Vagina (tissue), 2 donors: ENCODE measurements at places on chromosomes 16 and 17.

DNA sequence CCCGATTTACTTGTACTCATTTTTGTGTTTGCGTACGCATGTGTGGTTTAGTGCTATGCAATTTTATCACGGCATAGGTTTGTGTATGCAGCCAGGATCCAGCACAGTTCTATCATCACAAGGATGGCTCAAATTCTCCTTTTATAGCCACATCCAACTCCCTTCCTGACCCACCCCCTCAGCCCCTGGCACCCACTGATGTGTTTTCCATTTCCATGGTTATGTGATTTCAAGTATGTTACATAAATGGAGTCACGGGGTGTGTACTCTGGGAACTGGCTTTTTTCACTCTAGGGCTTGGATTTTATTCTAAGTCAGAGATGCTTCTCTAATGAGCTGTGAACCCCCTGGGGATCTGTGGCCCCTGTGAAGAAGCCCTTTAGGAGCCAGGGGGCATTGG lies 16.8 kb downstream of the IL4R start:
- DNase-seq = no peak

DNA sequence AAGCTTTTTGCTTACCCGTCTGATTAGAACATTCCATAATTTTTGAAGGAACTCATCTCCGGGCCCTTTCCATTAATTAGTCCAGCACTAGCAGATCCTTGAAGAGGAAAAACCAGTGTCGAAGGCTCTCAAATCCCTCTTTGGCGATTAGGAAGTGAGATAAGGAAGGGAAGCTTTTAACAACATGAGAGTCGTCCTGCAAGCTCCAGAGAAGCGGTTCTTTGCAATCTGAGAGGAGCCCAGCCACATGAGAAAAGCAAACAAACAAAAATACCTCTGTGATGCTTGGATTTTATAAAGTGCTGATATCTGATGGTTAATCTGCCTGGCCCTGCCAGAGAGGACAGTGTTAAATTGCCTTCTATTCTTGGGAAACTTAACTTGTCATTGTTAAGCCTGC lies 339.8 kb upstream of the SALL1 start:
- DNase-seq = no peak

- no peak for DNase-seq
These were observed 20.5 kb downstream of the TCF25 start for GRCh38 chr16:89893642-89894548.

DNA sequence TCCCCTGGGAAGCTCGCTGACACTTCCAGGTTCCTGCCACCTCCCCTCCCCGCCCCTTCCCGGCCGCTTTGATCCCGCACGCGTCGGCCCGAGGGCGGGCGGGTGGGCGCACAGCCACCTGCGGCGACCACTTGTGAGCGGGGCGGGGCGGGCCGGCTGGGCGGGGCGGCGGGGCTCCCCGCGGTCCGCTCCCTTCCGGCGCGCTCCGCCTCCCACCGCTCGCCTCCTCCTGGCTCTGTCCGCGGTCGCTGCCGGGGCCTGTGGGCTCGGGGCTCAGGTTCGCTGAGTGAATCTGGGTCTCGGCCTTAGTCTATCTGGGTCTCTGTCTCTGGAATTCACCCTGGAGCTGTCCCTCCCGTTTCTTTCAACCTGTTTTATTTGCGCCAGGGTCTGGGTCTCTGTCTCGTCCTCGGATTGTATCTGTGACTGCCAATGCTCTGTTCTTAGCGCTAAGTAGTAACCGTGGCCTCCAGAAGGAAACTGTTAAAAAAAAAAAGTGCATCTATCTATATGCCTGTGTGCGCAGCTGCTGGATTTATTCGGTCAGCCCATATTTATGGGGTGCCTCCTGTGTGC lies 2.7 kb upstream of the HES7 start:
- DNase-seq = no peak

GRCh38 chr17:46879101-46879500 lies 27.7 kb downstream of the WNT9B start:
- no peak for DNase-seq

GRCh38 chr17:4199818-4200402 lies 56.9 kb downstream of the CYB5D2 start:
- DNase-seq = no peak

- no peak for DNase-seq
These were observed 22.7 kb upstream of the MRPS23 start for GRCh38 chr17:57872536-57872935.

GRCh38 chr17:70028397-70028796 lies 46.6 kb upstream of the KCNJ16 start:
- no peak for DNase-seq

DNA sequence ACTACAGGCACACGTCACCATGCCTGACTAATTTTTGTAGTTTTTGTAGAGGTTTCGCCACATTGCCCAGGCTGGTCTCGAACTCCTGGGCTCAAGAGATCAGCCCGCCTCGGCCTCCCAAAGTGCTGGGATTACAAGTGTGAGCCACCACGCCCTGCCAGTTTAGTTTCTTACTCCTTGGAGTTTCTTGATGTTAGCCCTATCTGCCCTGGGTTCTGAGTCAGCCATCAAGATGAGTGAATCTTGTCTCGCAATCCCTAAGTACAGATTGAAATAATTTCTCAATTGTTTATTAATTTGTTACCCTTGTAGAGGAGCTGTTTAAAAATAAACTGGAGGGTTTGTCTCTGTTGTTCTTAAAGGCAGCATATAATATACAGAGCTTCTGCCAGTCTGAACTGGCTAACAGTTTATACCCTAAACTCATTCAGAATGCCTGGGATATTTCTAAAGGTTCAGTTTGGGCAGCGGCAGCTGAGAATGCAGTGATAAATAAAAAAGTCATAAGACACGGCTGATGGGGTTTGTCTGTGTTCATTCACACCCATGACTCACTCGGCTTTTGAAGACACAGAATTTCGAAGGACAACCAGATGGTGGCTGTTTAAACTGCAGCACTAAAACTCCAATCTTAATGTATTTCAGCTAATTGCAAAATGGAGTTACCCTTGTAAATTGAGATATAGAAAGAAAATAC lies 39.6 kb downstream of the GPRC5B start:
- DNase-seq = no peak

DNA sequence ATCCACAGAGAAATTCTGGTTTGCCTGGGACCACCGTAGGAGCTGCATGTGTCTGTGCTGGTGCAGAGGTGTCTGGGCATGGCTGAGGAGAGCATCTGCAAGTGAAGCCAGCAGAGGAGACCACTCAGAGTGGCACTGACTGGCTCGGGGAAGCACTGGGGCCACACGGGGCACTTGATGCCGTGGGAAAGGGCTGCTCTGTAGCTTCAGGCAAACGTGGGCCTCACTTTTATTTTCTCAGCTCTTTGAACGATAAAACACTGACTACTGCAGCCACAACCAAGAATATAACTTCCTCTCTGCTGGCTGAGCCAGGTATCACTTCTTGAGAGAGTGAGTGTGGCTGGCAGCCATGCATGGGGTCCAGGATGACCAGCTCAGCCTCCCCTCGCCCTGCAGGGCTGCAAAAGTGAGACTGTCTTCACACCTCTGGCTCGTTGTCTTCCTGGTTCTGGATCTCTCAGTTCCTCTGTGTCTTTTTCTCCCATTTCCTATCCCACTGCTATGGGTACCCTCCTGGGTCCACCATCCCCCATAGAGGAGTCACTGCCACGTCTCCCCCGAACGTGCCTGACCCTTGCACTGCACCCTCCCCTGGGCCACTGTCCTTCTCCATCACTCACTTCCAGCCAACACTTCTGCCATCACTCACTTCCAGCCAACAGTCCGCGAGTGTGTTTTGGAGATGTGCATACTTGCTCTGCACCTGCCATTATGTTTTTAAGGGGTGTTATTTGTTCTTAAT lies 201.4 kb upstream of the CHMP6 start:
- no peak for DNase-seq

GRCh38 chr16:87636050-87636684 lies 33.9 kb downstream of the JPH3 start:
- no peak for DNase-seq

DNA sequence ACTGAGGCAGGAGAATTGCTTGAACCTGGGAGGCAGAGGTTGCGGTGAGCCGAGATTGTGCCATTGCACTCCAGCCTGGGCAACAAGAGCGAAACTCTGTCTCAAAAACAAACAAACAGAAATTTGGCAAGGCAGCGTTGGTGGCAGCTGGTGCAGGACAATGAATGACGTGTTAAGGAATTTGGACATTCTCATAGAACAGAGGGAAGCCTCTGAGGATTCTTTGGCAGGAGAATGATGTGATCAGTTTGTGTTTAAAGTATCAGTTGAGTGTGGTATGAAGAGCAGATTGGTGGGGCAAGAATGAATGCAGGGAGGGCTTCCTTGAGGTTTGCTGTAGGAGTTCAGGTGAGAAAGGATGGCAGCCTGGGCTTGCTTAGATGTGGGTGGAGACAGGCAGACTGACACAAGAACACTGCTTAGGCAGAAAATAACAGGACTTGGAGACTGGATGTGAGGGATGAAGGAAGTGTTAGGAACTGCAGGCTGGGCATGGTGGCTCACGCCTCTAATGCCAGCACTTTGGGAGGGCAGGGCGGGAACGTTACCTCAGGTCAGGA lies 4.8 kb downstream of the CYB5D2 start:
- DNase-seq = no peak

GRCh38 chr17:21397341-21398190 lies 21.4 kb downstream of the KCNJ12 start:
- DNase-seq = no peak

DNA sequence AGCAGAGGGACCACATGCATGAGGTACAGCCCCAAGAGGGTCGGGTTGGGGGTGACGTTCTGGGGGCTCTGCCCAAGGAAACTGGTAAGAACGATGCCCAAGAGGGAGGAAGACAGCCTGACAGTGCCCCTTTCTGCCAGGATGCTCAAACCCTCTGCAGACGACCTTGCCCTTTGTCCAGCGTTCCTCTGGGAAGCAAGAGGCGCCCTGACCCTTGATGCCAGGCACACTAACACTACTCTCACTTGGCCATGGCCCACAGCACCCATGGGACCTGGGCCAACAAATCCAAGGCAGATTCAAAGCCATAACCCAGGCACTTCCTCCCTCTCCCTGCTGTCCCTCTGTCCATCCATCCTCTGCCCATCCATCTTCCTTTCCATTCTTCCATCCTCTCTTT lies 20.4 kb downstream of the TK2 start:
- no peak for DNase-seq

DNA sequence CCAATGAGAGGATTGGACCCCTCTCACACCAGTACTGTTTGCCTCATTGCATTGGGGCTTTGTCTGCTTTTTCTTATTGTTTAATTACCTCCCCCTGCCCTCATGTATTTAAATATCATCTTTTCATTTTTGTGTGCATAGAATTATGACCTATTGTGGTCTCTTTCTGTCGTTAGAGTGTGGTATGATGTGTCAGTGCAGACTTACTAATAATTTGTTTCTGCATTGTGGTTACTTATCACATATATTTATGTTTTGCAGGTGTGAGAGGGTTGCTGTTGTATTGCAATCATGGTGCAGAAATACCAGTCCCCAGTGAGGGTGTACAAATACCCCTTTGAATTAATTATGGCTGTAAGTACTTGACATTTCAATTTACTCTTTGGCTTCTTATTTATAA lies 2.5 kb downstream of the SEC14L1 start:
- DNase-seq = no peak

- no peak for DNase-seq
These were observed 59.4 kb downstream of the METRNL start for GRCh38 chr17:83138820-83139219.

GRCh38 chr17:82108038-82108437 lies 10.0 kb upstream of the FASN start:
- DNase-seq = no peak

- DNase-seq = no peak
These were observed 505.9 kb downstream of the HS3ST4 start for GRCh38 chr16:26197707-26198106.

DNA sequence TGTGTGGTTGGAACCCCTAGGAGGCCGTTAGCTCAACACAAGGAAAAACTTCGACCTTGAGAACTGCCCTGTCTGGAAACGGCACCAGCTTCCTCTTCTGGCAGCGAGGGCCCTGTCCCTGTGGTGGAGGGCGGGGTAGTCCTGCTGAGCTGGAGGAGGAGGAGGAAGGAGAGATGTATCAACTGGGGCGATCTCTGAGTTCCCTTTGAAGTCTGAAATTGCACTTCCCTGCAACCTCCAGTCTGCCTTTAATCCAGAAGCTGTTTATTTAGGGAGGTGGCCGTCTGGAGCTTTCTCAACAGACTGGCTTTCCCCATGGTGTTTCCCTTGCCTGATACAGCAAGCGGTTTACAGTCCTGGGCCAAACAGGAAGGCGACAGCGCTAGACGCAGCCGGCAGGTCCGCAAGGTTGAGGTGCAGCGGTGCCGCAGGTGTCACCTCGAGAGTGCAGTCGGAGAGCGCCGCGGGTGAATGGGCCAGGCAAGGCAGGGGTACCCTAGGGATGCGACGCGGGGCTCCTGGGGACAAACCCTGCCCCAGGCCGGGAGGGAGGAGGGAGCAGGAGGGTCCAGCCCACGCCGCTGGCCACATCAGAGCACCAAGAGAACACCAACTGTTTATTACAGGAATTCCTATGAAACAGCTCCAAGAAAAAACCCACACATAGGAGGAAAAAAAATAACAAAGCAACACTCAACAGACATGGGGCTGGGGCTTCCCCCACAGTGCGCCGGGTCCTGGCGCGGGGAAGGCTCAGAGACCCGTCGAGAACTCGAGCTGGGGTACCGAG lies 11.4 kb upstream of the MRPS23 start:
- DNase-seq = no peak

GRCh38 chr16:67199808-67200198 lies 872 bp downstream of the ELMO3 start:
- DNase-seq = no peak

GRCh38 chr17:61411261-61412142 lies 11.9 kb downstream of the TBX2 start:
- DNase-seq = peak; percentile 87

GRCh38 chr16:22190081-22190775 lies 15.8 kb upstream of the EEF2K start:
- DNase-seq = peak; percentile 100

DNA sequence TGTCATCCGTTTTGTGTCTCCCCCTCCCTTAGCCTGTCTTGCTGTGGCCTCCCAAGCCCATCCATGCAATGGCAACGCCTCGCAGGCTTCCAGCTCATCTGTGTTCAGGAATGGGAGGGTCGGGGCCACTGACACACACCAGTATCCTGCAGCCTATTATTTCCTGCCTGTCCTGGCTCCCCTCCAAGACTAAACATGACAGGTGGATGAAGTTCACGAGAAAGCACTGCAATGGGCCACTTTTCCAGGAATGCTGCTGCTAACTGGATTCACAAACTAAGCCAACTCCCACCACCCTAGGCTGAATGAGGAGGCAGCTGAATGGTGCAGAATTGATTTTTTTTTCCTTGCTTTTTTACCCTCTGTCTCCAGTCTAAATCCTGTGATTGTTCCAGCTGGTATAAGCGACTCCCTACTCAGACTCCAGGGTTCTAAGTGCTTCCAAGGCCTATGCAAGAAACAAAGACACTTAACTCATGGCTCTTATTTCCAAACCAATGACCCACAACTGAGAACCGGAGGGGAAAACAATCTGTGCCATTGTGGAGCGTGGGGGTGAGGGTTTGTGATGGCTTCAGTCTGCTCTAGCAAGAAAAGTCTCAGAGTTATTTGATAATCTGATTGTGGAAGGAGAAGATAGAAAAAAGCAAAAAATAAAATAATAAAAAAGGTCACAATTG lies 23.3 kb downstream of the TMEM100 start:
- DNase-seq = no peak
